ENCODE measurements at places on chromosomes 3 and 15. TPM values are rescaled to one million over a fixed set of nuclear protein-coding genes. Genes with fewer than 3 reads are reported as not detected.

- no peak for DNase-seq
Measured at GRCh38 chr3:23537101-23537551, 268.6 kb upstream of the UBE2E1 start.

- DNase-seq = no peak
Measured at GRCh38 chr3:187798126-187798525, 52.9 kb upstream of the BCL6 start.

GRCh38 chr3:194061421-194062030 is 74.4 kb upstream of the HES1 start:
- DNase-seq = no peak

GRCh38 chr3:99957151-99957796 is 139.6 kb downstream of the CMSS1 start:
- DNase-seq = no peak

DNA sequence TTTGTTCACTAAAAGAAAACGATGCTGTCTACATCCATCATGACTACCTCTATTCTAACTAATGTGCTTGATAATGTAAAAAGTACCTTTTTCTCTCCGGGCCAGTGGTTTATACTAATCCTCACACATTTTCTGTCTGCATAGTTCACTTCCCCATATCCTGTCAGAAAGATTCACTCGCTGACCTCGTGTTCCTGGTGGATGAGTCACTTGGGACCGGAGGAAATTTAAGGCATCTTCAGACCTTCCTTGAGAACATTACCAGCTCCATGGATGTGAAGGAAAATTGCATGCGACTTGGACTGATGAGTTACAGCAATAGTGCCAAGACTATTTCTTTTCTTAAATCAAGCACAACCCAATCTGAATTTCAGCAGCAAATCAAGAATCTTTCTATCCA is 33.8 kb downstream of the COL6A5 start:
- DNase-seq = peak; percentile 80

Gene GOLGA6L9
- 0.71 TPM for total RNA-seq

Gene PCOLCE2
- total RNA-seq = 0.75 TPM

Gene FGF7
- total RNA-seq = 6.5 TPM

Gene PLIN1
- 0.06 TPM for total RNA-seq

Gene KCNH8
- total RNA-seq = not detected

Gene XCR1
- total RNA-seq = 0.06 TPM

Gene CLDN16
- total RNA-seq = not detected

All from LHCN-M2 (cell line).